ENCODE measurements at places on chromosomes 3 and 15. TPM values are rescaled to one million over a fixed set of nuclear protein-coding genes. Genes with fewer than 3 reads are reported as not detected.

GRCh38 chr3:59237121-59237520 is 187.3 kb upstream of the CFAP20DC start:
- no peak for DNase-seq

Gene LRRC31
- not detected for polyA plus RNA-seq

Gene GATM
- polyA plus RNA-seq: 332 TPM

DNA sequence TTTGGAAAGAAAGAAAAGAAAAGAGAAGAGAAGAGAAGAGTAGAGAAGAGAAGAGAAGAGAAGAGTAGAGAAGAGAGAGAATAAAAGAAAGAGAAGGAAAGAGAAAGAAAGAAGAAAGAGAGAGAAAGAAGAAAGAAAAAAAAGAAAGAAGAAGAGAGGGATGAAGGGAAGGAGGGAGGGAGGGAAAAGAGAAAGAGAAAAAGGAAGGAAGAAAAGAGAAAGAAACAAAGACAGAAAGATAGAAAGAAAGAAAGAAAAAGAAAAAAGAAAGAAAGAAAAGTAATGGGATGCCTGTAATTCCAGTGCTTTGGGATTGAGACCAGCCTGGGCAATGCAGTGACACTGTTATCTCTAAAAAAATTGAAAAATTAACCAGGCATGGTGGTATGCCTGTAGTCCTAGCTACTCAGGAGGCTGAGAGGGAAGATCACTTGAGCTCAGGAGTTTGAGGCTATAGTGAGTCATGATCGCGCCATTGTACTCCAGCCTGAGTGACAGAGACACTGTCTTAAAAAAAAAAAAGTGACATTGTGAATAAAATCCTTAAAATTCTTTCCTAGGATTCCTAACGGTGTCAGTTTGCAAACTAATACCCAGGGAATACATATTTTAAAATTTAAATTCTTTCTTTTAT is 1.7 kb downstream of the RASL12 start:
- no peak for DNase-seq

Gene AGBL1
- 18.4 TPM for polyA plus RNA-seq

Gene UCN2
- polyA plus RNA-seq: 0.16 TPM

DNA sequence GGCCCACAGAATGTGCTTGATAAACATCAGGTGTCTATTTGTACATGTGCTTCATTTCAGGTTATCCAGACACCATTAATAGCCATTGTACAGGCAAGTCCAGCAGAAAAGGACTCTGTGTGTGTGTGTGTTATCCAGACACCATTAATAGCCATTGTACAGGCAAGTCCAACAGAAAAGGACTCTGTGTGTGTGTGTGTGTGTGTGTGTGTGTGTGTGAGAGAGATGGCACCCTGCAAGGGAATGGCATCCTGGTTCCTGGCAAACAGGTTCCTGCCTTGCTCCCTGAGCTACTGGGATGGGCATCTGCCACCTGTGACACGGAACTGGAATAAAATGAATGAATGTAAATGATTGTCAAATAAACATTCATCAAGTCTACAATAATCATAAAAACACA is 11.7 kb downstream of the SUCLG2 start:
- no peak for DNase-seq

DNA sequence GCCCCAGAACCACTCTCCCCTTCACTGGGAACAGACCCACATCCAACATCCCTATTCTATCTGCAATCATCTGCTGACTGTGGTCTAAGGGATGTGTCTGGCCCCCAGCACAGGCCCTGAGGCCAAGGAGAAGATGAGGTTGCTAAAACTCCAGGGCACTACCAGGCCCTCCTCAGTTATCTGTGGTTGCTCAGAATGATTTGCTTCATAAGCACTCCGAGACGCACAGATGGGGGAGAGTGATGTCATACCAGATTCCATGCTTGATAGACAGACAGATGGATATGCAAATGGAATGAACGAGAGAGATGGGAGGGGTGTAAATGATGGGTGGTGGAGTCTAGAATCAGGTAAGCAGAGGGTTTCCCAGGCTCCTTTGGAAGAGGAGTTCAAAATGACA is 57.8 kb downstream of the CEMIP start:
- DNase-seq: no peak

- no peak for DNase-seq
Observed at GRCh38 chr3:85176799-85177198, 218.0 kb downstream of the CADM2 start.

Gene SCAMP5
- 6.6 TPM for polyA plus RNA-seq

DNA sequence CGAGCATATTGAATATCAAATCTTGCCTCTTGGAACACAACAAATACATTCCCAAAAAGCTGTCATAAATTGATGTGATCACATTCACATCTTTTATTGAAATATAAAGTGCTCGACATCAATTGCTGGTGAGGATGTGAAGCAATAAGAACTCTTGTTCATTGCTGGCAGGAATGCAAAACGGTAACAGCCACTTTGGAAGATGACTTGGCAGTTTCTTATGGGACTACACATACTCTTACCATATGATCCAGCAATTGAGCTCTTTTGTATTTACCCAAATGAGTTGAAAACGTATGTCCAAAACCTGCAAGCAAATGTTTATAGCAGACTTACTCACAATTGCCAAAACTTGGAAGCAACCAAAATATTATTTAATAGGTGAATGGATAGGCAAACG is 234.9 kb downstream of the CACNA2D3 start:
- no peak for DNase-seq

GRCh38 chr3:131349454-131349853 is 32.1 kb upstream of the NUDT16 start:
- no peak for DNase-seq

Gene ACOX2
- polyA plus RNA-seq: 17.9 TPM

Gene SLC25A36
- 69.7 TPM for polyA plus RNA-seq

DNA sequence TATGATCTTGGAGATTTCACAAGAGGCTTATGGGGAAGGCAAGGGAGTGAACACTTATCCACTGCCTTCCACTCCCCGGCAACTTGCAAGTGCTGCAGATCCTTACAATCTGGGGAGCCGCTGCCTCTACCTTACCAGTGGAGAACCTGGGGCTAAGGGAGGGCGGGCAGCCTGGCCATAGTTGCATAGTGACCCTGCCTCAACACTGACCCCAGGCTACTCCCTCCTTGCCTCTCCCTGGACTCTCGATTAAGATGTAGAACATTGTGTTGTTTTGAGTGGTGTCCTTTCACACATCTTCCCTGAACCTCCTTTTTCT is 30.6 kb downstream of the SLC6A11 start:
- DNase-seq: no peak

DNA sequence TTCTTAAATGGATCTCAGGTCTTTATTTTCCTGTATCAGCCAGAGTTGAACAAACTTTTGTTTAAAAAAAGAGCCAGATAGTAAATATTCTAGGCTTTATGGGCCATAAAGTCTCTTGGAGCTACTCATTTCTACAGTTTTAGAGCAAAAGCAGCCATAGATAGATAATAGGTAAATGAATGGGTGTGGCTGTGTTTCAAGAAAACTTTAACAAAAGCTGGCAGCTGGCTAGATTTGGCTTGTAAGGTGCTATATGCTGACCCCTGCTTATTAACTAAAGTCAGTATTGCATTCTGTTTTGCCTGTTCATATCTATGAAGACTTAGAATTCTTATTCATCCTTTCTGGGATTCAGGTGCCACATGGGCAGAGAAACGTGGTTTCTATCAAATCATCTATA is 29.0 kb downstream of the MFN1 start:
- no peak for DNase-seq

GRCh38 chr3:113696658-113697499 is 437 bp upstream of the USF3 start:
- DNase-seq: peak; percentile 99

- DNase-seq: peak; percentile 18
Observed at GRCh38 chr3:148319161-148319915, 378.4 kb upstream of the AGTR1 start.

Gene OSTN
- polyA plus RNA-seq: 0.71 TPM

Gene KBTBD13
- 1.2 TPM for polyA plus RNA-seq

GRCh38 chr15:25741256-25741580 is 121.9 kb downstream of the ATP10A start:
- no peak for DNase-seq

DNA sequence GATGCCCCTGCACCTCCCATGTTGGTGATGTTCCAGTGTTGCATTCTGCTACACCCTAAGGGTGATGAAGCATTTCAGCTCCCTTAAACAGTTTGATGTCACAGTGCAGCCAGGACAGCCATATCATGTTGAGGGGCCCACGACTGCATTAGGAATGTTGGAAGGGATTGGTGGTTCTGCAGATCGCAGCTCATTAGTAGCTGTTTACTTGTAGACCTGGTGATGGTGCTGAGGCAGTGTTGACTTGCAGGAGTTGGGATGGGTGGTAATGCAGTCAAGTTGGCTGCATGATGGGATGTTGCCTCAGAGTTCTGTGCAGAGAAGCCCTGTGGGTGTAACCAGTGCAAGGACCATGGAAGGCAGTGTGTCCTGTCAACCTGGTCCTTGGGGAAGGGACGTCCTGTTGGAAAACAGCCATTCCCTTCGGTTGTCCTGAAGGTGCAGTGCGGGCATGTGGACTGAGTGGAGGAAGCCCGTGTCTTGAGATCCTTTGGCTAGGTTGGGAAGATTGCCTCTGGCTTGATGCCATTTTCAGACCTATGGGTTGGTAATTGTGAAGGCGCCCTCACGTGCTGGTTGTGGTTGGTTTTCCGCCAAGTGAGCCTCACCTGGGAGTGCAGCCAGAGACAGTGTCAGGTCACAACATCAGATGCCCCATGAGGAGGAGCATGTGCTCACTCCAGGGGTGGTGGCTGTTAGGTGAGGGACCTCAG is 100.7 kb downstream of the SNRPN start:
- DNase-seq: no peak

Gene TNIK
- polyA plus RNA-seq: 39.6 TPM
